Pulmonary artery endothelial cell (primary cell): ENCODE measurements at places on chromosomes 16 and 17. TPM values are rescaled to one million over a fixed set of nuclear protein-coding genes. Genes with fewer than 3 reads are reported as not detected.

PYY gene
- total RNA-seq = not detected in 2 replicates

DNA sequence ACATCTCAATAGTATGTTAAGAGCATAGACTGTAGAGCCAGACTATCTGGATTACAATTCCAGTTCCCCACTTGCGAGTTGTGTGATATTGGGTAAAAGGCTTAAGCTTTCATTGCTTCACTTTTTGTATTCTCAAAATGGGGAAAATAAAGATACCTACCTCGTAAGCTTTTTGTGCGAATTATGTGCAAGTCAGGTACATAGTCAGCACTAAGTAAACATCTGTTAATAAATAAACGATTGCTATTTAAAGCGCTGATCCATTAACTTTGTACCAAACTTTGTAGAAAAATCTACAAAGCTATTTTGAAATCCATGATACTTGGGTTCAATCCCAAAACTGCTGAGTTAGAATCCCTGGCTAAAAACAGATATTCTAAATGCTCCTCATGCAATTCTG, 19.6 kb downstream of the ABCA6 start:
- no peak for DNase-seq

CEP295NL gene
- total RNA-seq = 0.73 and 1.3 TPM in 2 replicates

DNA sequence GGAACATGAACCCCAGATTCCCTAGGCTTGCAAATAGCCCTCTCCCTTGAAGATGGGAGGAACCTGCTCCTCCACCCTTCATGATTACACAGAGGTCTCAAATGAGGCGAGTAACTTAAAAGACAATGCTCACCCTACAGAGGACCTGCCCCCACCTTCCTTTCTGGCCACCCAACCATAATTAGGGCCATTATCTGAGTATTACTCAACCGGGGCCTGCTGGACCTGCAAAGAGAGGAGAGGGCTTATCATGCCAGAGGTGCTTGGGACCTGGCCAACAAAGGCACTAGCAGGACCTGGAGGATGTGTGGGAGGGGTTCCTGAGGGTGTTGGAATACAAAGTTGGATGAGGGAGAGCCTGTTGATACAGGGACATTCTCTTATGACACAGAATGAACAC, 42.4 kb downstream of the RNF157 start:
- no peak for DNase-seq
